ENCODE measurements at places on chromosomes 7 and 10.

DNA sequence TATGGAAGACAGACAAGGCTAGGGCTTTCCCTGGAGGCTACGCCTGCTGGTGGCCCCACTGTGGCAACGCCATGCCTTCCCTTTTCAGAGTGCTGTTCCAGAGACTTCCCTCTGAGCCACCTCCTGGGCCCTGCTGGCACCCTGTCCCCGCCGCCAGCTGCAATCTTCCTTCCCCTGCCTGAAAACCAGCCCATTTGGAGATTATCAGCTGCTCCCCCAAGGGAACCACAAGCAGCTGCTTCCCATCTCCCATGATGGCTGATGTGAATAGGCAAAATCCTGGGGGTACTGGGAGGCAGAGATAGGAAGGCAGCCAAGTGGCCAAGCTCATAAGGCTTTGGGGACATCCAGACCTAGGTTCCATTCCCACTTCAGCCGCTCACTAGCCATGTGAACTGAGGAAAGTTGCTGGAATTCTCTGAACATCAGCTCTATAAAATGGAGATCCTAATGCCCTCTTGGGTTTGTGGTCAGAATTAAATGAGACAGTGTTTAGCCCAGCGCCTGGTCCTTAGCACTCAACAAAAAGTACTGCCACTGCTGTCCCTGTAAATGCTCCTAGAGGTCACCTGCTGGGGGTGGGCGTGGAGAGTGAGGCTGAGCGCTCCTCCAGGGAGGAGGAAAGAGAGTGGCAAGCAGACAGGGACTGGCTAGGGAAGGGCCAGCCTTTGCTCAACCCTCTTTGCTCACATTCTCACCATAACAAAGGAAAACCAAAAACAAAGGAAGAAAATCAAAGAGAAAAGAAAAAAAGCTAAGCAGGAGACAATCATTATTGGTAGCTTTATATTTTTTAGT, 5.9 kb downstream of the TSPAN33 start:
- no peak for DNase-seq

DNA sequence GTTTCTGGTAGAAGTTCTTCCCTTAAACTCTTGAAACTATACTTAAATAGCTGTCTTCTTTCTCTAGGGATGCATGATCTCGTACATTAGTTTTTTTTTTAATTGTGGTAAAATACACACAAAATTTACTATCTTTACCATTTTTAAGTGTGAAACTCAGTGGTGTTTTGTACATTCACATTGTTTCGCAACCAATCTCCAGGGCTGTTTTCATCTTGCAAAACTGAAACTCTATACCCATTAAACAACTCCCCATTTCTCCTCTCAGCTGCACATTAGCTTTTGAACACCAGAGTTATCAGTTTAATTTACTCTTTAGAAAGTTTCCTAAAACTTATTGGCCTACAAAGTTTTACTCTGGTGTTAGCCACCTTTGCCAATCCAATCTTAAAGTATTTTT, 45.5 kb upstream of the PRKAR2B start:
- no peak for DNase-seq

DNA sequence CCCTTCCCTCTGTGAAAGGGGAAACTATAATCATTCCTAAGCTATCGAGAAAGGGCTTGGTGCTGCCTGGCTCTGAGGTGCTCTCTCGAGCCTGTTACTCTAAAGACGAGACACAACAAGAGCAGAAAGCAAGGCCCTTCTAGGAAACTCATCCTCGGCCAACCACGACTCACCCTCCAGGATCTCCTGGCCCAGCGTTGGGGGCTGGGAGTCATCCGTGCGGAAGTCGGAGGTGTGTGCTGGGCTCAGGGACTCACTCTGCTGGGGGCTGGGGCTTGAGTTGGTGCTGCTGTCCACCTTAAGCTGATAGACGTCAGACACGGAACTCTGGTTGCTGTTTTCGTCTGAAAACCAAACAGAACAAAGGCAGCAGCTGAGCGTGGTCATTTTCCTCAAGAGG, 17.6 kb upstream of the BAZ1B start:
- DNase-seq = no peak

DNA sequence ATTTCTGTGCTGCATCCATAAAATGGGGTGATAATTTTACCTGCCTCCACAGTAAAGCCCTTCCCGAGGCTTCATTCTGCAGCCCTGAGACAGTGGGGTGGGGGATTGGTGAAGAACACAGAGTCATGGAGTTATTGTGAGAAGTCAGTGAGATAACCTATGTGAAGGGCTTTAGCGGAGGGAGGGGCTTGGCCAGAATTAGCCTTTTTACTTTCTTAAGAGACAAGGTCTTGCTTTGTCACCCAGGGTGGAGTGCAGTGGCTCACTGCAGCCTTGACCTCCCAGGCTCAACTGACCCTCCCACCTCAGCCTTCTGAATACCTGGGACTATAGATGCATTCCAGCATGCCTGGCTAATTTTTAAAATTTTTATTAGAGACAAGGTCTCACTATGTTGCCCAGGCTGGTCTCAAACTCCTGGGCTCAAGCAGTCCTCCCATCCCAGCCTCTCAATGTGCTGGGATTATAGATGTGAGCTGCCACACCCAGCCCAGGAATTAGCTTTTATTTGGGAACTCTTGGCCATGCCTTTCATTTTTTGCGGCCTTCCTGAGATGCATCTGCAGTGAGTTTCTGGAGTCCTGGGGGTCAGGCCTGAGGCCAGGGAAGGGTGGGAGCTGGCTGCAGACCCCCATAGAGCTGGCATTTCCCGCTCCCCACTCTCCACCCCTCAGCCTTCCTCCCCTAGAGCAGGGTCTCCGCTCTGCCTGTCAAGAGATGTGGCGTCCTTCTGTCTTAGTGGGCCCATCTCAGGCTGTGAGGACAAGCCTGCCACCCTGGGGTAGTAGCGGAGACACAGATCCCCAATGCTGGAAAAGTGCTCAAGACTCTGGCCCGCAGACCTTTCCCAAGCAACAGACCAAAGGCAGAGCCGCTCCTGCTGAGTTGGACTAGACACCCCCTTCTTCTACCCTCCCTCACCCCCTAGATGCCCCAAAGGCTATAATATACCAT, 77.0 kb downstream of the ZMIZ1 start:
- no peak for DNase-seq

DNA sequence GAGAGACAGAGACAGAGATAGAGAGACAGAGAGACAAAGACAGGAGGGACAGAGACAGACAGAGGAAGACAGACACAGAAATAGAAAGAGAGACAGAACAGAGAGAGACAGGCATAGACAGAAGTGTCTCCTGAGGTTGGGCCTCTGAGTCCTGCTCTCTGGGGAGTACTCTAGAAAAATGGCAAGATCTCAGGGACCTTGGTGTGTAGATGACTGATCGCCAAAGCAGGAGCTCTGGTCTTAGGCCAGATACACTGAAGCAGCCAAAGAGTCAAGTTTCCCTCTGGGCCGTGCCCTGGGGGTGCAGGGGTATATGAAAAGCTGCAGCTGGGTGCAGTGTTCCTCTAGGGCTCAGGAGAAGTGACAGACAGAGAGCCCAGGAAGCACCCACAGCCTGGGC, 176.6 kb upstream of the TNS3 start:
- no peak for DNase-seq

GRCh38 chr10:6388261-6388893, 185.6 kb downstream of the PFKFB3 start:
- no peak for DNase-seq

DNA sequence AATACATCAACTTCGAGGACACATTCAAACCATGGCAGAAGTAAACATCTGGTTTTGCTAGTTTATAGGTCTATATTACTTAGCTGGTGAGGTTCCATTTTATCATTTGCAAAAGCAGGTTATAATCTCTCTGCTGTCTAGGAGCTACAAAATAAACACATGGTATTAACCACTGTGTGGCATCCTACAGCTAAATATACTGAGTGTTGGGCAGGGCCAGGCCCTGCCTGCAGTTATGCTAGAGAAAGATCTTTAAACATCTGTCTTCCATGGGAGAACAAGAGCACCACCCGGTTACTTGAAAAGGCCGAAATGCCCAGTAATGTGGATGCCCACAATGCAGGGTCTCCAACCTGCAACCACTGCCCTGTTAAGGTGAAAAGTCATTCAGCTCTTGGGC, 20.6 kb upstream of the FKBP9 start:
- DNase-seq = no peak

- no peak for DNase-seq
These were observed 2.2 kb downstream of the TRIM56 start for GRCh38 chr7:101087334-101088068.

DNA sequence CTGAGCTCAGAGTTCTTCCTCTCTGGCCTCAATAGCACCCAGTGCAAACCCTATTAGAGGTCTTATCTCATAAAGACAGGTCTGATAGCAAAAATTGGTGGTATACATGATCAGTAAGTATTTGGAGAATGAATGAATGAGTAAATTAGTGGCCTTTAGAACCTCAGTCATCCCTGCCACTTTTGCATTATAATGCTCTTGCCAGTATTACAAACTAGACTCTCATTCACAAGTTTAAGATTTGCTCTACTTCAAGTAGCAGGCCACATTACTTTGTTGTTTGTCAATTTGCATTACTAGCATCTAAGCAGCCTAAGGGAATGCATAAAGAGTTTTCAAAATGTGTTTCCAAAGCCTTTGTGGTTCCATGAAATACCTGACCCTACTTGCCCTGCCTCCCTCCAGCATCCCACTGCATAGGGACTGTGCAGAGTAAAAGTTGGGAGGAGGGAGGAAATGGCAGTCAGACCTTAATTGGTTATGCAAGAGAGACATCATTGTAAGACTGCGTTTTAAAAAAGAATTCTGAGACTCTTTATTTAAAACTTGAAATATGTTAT, 21.3 kb downstream of the TSPAN12 start:
- DNase-seq = no peak

DNA sequence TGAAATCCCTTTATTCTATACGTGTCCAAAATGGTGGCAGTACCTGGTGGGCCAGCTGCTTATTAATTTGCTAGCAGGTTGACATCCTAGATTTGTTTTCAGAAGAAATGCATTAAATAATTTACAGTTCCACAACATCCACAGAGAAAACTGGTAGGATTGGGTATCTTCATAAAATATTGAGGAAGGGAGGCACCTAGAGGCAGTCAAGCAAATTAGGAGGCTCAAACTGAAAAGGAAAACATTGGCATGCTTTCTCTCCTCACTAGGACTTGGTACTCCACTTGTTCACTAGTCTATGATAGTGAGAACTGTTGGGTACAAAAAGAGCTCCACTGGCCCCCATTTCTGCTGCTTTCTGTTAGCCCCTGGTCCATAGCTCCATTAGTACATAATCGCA, 18.3 kb upstream of the LRGUK start:
- DNase-seq = no peak

DNA sequence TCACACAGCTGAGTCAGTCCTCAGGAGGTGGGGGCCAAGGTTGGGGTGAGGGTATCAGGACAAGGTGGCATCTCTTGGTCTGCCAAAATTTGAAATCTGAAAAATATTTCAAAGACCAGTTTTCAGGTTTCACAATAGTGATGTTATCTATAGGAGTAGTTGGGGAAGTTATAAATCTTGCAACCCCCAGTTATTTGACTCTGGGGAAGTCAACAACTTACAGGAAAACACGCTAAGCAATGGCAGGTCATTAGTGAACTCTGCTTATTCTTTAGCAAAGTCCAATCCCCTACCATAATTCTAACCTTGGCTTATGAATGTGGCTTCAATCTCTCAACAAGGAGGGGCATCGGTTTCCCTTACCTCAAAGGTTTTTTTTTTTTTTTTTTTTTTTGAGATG, 94.9 kb downstream of the MARCHF5 start:
- DNase-seq = no peak

DNA sequence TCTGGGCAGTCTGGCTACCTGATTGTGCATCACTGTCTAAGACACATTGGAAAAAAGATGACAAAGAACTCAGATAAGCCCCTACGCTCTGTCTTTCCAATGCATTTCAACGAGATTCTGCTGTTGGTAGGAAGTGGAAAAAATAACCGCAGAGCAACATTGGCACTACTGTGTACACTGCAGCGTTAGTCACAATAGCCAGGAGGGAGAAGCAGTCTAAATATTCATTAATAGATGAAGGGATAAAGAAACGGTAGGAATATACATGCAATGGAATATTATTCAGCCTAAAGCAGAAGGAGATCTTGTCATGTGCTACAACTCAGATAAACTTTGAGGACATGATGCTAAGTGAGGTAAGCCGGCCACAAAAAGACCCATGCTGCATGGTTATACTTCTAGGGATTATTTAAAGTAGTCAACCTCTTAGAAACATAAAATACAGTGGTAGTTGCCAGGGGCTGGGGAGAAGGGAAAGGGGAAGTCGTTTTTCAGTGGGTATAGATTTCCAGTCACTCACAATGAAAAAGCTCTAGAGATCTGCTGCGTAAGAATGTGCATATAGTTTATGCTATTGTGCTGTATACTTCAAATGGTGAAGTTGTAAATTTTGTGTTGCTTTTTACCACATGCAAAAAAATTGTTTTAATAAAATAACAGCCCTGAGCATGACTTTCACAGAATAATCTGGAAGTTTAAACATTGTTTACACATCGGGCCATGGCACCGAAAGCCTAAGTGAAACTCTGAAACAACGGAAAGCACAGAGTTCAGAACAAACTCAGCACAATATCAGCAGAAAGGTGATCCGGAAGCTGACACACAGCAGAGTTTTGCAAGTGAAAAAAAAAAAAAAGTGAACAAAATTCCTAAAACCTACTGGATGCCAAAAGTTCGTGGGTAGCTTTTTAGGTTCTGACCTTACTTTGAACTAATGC, 40.1 kb downstream of the ELMO1 start:
- no peak for DNase-seq

DNA sequence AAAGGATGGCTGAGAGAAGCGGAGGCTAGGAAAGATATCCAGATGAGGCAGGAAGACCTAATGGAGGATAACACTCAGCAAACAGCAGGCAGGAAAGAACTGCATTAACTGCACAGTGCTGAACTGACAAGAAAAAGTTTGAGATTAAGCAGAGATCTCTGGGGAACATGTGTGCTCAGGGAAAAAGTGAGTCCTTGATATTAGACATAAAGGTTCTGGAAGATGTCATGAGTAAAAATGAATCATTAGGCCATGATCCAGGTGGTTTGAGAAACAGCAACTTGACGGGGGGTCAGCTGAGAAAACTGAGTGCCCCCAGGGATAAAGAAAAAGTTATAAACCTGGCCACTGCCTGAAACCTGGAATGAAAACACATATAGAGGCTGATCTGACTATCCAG, 27.3 kb upstream of the ANK3 start:
- DNase-seq = no peak

- no peak for DNase-seq
These were observed 141.9 kb downstream of the ELFN1 start for GRCh38 chr7:1811850-1812508.

DNA sequence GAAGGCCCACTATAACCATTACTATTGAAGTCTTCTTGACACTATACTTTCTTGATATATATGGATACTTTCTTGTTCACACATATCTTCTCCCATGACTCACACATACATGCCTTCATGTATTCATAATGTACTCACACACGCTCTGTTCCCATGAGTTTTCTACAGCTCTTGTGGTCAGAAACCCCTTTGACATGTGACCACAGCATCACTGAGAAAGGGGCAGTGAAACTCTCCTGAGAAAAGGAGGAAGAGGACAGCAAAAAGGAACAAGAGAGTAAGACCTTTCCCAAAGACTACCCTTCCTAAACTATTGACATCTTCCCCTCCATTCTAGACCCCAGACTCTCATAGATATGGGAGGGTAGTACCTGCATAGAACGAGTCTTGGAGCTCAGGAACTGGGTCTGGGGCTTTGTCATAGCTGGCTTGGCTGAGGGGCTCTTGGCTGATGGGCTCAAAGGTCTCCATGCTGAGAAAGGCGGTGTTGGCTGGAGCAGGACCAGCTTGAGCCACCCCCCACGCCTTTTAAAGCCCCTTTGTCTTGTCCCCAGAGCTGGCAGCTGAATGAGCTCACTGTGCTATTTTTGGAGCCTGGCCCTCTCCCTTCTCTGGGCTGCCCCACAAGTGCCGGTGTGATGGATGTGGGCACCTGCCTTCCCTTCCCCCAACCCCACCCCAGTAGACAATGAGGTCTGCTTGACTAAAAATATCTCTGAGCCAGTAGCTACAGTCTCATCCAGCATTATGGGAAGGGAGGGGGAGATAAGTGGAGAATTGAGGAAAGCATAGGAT, 5.1 kb downstream of the SYNPO2L start:
- DNase-seq = no peak

Measured in activated T-cell treated with anti-CD3 and anti-CD28 coated beads, Interleukin-2, amount 50 U/mL, for 1 hour (primary cell).